ENCODE measurements at places on chromosomes 1 and 21.

- H3K27me3 ChIP-seq: no peaks in the 10 kb centered on the region
- H3K36me3 ChIP-seq: no peaks in the 10 kb centered on the region
- H3K4me1 ChIP-seq: no peaks in the 10 kb centered on the region
- DNase-seq: no peak
- no peak overlapping the region for H3K4me3 ChIP-seq
- H3K27ac ChIP-seq: no peak overlapping the region
Observed at GRCh38 chr1:245091818-245092637, 62.8 kb upstream of the KIF26B start.

- DNase-seq: no peak
- H3K27ac ChIP-seq: no peak overlapping the region
- no peaks in the 10 kb centered on the region for H3K27me3 ChIP-seq
Observed at GRCh38 chr1:213335084-213335483, 284.0 kb downstream of the RPS6KC1 start.

GRCh38 chr1:169327875-169328274 lies 39.7 kb downstream of the NME7 start:
- H3K36me3 ChIP-seq: no peaks in the 10 kb centered on the region
- no peaks in the 10 kb centered on the region for H3K27me3 ChIP-seq
- H3K4me1 ChIP-seq: no peaks in the 10 kb centered on the region
- no peak overlapping the region for H3K27ac ChIP-seq
- no peak overlapping the region for H3K4me3 ChIP-seq

GRCh38 chr21:25709684-25710265 lies 24.9 kb downstream of the ATP5PF start:
- no peaks in the 10 kb centered on the region for H3K36me3 ChIP-seq
- DNase-seq: no peak
- no peak overlapping the region for H3K4me3 ChIP-seq

- no peak for DNase-seq
- H3K4me3 ChIP-seq: no peak overlapping the region
- no peak overlapping the region for H3K27ac ChIP-seq
- no peaks in the 10 kb centered on the region for H3K4me1 ChIP-seq
- H3K36me3 ChIP-seq: no peaks in the 10 kb centered on the region
Observed at GRCh38 chr21:31289702-31290101, 54.4 kb downstream of the TIAM1 start.

GRCh38 chr1:59026472-59026948 lies 242.7 kb upstream of the JUN start:
- no peaks in the 10 kb centered on the region for H3K27me3 ChIP-seq
- H3K27ac ChIP-seq: no peak overlapping the region
- no peak overlapping the region for H3K4me3 ChIP-seq
- no peaks in the 10 kb centered on the region for H3K4me1 ChIP-seq

Measured in ascending aorta (tissue), 2 donors.